ENCODE measurements at places on chromosomes 11 and 22. TPM values are rescaled to one million over a fixed set of nuclear protein-coding genes. Genes with fewer than 3 reads are reported as not detected.

The CNTF gene
- 1.2 TPM for total RNA-seq

The PARVB gene
- 38.0 TPM for total RNA-seq

The TMEM123 gene
- total RNA-seq = 221 TPM

The NXPE4 gene
- total RNA-seq = not detected

The TMEM191B gene
- 1.4 TPM for total RNA-seq

The TMPRSS5 gene
- total RNA-seq = 0.09 TPM

The GSTT2 gene
- not detected for total RNA-seq

The OR51A7 gene
- total RNA-seq = not detected

The POU2AF3 gene
- 1.2 TPM for total RNA-seq

The MAP6 gene
- total RNA-seq = 1.9 TPM

The TRPM5 gene
- total RNA-seq = not detected

The ADM2 gene
- 0.69 TPM for total RNA-seq

The ANKK1 gene
- total RNA-seq = not detected

The KRTAP5-11 gene
- total RNA-seq = not detected

The MS4A6A gene
- not detected for total RNA-seq

The MOGAT2 gene
- total RNA-seq = not detected

The OTOG gene
- total RNA-seq = not detected

The TUBA8 gene
- 0.50 TPM for total RNA-seq

The TCN1 gene
- 0.09 TPM for total RNA-seq

The RAB38 gene
- total RNA-seq = 1.0 TPM

The SLC16A8 gene
- total RNA-seq = not detected

The CCDC86 gene
- total RNA-seq = 110 TPM

The LMNTD2 gene
- 2.3 TPM for total RNA-seq

The NEFH gene
- total RNA-seq = not detected

The SEPTIN5 gene
- 10.1 TPM for total RNA-seq

The ZBTB16 gene
- 0.15 TPM for total RNA-seq

The CCDC15 gene
- total RNA-seq = 0.71 TPM

The SAA1 gene
- 0.91 TPM for total RNA-seq

The KIAA1671 gene
- 9.5 TPM for total RNA-seq

The VPS37C gene
- 19.2 TPM for total RNA-seq

The LRRC74B gene
- not detected for total RNA-seq

The RIMBP3C gene
- 0.13 TPM for total RNA-seq

The FGF3 gene
- total RNA-seq = not detected

The MMP13 gene
- 0.15 TPM for total RNA-seq

The SYT8 gene
- total RNA-seq = 0.41 TPM

The SERPIND1 gene
- not detected for total RNA-seq

The WBP2NL gene
- not detected for total RNA-seq

The RCOR2 gene
- total RNA-seq = 0.64 TPM

The RRP8 gene
- total RNA-seq = 32.3 TPM

The BATF2 gene
- 0.98 TPM for total RNA-seq

The DDX25 gene
- total RNA-seq = not detected

The DNAJC4 gene
- 23.2 TPM for total RNA-seq

The SYT13 gene
- total RNA-seq = 7.2 TPM

The TMEM223 gene
- 16.2 TPM for total RNA-seq

The FAT3 gene
- 0.27 TPM for total RNA-seq

The GNAZ gene
- 1.8 TPM for total RNA-seq

The TRIM29 gene
- total RNA-seq = 16.8 TPM

The OVOL1 gene
- not detected for total RNA-seq

The NF2 gene
- 17.5 TPM for total RNA-seq

The SLN gene
- total RNA-seq = 1.6 TPM

The AGBL2 gene
- 1.7 TPM for total RNA-seq

The ANO1 gene
- total RNA-seq = 1.4 TPM

The OPCML gene
- not detected for total RNA-seq

Measured in A549 treated with ZK216348 at 1 μM for 4 hours (cell line).